Bronchial smooth muscle cell (primary cell): ENCODE measurements at places on chromosomes 5 and 9. TPM values are rescaled to one million over a fixed set of nuclear protein-coding genes. Genes with fewer than 3 reads are reported as not detected.

Gene PKD2L2
- total RNA-seq, result not detected in 2 replicates

Gene PRRT1B
- not detected in 2 replicates for total RNA-seq

Gene EDIL3
- total RNA-seq, result 15.3 and 44.8 TPM in 2 replicates

Gene PCDHGB4
- total RNA-seq, result 26.7 and 34.0 TPM in 2 replicates

Gene HAVCR2
- 0.16 and 3.3 TPM in 2 replicates for total RNA-seq

Gene FGD3
- not detected in 2 replicates for total RNA-seq

Gene SNCAIP
- 0.09 and 0.16 TPM in 2 replicates for total RNA-seq

Gene TMEM252
- total RNA-seq, result not detected in 2 replicates

Gene MORN5
- total RNA-seq, result 0.60 TPM in 1 of 2 replicates, not detected in the other

Gene ALDH7A1
- total RNA-seq, result 52.8 and 59.6 TPM in 2 replicates

Gene ADAMTS16
- total RNA-seq, result 0.16 TPM in 1 of 2 replicates, not detected in the other

Gene TMEM250
- total RNA-seq, result 27.4 and 29.3 TPM in 2 replicates

Gene MRPL22
- total RNA-seq, result 21.1 and 23.0 TPM in 2 replicates

Gene BAAT
- 0.16 TPM in 1 of 2 replicates, not detected in the other for total RNA-seq

Gene DNAI1
- total RNA-seq, result 0.34 TPM in 1 of 2 replicates, not detected in the other

Gene LVRN
- 0.47 and 0.52 TPM in 2 replicates for total RNA-seq

Gene GMCL2
- total RNA-seq, result not detected in 2 replicates

Gene INSL6
- total RNA-seq, result not detected in 2 replicates

Gene CSF1R
- total RNA-seq, result under 0.01 TPM in 1 of 2 replicates, not detected in the other

Gene SOHLH1
- not detected in 2 replicates for total RNA-seq

Gene CCDC183
- 0.32 and 0.43 TPM in 2 replicates for total RNA-seq

Gene GADD45G
- 0.32 and 3.3 TPM in 2 replicates for total RNA-seq

Gene TRPM3
- under 0.01 and 0.32 TPM in 2 replicates for total RNA-seq

Gene TSLP
- 2.5 and 15.9 TPM in 2 replicates for total RNA-seq

Gene TMEM174
- total RNA-seq, result not detected in 2 replicates

Gene C9orf43
- 0.16 and 0.26 TPM in 2 replicates for total RNA-seq

Gene GZMA
- total RNA-seq, result not detected in 2 replicates
